ENCODE measurements at places on chromosomes 5 and 9.

GRCh38 chr9:93979721-93980120, 24.6 kb upstream of the BARX1 start:
- no peak for DNase-seq

- no peak for DNase-seq
Observed at GRCh38 chr9:134332266-134332665, 6.0 kb downstream of the RXRA start.

- DNase-seq = no peak
Observed at GRCh38 chr5:173535976-173536639, 80.3 kb downstream of the BOD1 start.

DNA sequence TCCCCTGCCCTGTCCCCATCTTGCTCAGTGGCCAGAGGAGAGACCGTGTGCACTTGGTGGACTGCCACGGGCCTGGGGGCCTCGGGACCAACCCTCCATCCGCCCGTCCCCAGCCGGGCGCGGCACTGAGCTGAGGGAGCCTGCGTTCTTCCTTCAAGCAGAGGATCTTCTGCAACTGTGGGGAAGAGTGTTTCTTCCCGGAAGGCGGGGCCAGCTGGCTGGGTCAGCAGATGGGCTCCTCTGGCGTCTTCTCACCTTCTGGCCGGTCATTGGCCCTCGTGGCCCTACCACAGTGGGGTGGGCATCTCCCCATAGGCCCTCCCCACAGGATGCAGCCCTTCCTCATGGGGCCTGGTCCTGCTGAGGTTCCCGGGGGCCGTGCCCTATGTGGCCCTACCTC, 17.4 kb downstream of the RXRA start:
- DNase-seq = no peak

DNA sequence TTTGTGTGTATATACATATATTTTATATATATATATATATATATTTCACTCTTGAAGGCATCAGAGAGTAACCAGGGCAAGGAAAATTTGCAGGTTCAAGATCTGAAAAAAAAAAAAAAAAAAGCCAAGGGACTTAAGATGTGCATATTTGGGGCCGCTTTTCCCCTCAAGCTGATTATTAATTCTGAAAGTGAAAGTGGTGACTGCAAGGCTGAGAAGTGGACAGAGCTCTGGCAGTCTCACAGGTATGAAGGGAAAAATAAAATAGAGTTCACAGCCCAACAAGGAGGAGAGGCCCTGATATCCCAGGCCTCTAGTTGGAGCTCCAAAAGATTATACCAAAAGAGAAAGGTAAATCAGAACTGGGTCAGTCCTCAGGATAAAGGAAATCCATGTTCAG, 234.4 kb upstream of the GAS1 start:
- no peak for DNase-seq

DNA sequence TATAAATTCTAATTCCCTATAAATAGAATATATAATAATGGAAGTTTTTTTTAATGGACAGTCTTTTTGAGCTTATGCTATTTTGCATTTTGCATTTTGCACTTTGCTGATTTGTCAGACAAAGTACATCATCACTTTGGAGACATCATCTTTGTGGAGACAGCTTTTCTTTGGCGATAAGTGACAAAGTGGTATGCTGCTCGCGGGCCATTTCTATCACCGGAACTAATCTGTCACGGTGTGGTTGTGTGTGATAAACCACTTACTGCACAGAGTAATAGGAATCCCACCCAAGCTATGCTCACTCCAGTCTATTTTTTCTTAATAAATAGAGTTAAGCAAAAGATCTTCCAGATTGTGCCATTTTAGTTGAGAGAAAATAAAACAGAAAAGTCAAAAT, 133.1 kb downstream of the MACIR start:
- no peak for DNase-seq

DNA sequence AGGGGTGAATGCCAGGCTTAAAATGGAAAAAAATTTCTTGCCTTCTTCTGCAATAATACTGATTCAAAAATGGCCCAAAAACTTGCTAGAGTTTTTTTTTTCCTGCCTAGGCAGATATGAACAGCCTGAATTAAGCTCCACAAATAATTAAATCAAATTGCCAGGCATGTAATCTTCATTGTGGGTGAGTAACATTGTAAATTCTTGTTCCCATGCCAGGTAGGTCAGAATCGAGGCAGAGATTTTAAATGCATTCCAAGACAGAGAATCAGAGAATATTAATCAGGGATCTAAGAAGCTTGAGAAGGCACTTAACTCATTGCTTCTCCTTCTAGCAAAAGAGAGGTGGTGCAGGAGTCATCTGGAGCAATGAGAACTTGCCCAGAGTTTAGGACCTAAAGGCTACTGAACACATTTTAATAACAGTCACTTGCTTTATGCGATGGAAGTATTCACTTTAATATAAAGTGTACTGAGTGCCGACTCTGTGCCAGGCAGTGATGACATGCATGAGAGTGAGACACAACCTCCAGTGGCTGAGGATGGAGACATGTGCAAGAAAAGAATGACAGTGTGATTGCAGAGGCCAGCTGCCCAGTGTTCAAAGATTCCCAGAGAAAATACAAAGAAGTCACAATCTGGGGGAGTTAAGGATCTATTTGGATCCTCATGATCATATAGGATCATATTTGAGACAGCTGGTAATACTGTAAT, 102.3 kb downstream of the APBA1 start:
- DNase-seq = no peak

DNA sequence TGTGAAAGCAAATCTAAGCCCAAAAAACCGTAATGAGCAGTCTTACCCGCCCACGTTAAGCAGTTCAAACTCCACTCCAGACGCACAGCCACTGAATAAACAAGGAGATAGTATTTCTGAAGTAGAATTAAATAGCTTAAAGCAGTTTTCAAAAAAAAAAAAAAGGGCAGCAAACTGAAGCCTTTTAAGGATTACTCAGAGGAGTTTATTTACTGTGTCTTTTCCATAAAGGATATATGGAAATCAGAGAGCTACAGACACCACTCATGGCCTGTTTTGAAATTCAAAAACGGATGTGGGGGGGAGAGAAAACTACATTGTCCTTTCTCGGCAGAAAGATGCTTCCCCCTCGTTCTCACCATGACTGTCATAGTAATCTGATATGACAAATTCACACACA, 83.7 kb upstream of the IRX1 start:
- DNase-seq = no peak

- no peak for DNase-seq
Observed at GRCh38 chr5:90201923-90202322, 207.6 kb downstream of the CETN3 start.

DNA sequence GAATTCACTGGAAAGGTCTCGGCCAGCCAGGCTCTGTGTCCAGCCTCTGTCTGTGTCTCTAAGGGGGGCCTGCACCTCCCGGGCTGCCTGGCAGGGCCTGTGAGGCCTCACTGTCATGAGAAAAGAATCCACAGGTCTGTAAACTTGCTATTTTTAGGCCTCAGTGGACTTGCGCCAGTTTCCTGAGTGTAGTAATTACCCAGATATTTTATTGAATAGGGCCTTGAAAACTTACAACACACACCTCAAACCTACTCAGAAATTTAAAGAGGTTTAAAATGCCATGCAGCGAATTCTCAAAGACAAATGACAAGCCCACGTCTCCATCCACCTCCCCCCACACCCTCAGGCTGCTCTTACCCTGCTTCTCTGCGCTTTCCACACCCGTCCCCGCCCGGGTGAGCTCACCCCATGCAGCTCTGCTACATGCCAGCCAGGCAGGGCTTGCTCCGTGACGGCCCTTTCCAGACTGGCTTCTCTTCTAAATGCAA, 8.8 kb upstream of the TENT4A start:
- DNase-seq = no peak

- no peak for DNase-seq
Observed at GRCh38 chr9:77587042-77587441, 61.1 kb downstream of the GNA14 start.

- no peak for DNase-seq
Observed at GRCh38 chr5:104071887-104072286, 509.3 kb upstream of the NUDT12 start.

GRCh38 chr5:73448463-73449136, at the start of gene FOXD1:
TSS of gene FOXD1 (minus strand) at chr5:73448777. CDS start at chr5:73448362, 415 bp downstream.
- peak; percentile 68 for DNase-seq

- no peak for DNase-seq
Observed at GRCh38 chr5:7250611-7251010, 145.3 kb upstream of the ADCY2 start.

Data from NK-92 treated with Interleukin-12 subunit alpha and Interleukin-12 subunit beta, amount 100 ng/mL, for 24 hours (cell line).